ENCODE measurements at places on chromosomes 5 and 9. TPM values are rescaled to one million over a fixed set of nuclear protein-coding genes. Genes with fewer than 3 reads are reported as not detected.

The ZFAND5 gene
- 141 TPM for total RNA-seq

The MELK gene
- total RNA-seq, result 78.3 TPM

The PRR16 gene
- total RNA-seq, result not detected

The SCGB3A1 gene
- total RNA-seq, result not detected

The PCDHGA11 gene
- 0.02 TPM for total RNA-seq

The SPATA31D4 gene
- not detected for total RNA-seq

The FCN1 gene
- total RNA-seq, result not detected

The SNX30 gene
- total RNA-seq, result 4.3 TPM

The RASGEF1C gene
- total RNA-seq, result 0.11 TPM

The RORB gene
- total RNA-seq, result not detected

The ITK gene
- 0.19 TPM for total RNA-seq

The SLC1A3 gene
- not detected for total RNA-seq

The LRRC19 gene
- not detected for total RNA-seq

The DOCK8 gene
- 0.32 TPM for total RNA-seq

The ZNG1C gene
- 71.3 TPM for total RNA-seq

The SPATA31D1 gene
- total RNA-seq, result not detected

The DRD1 gene
- total RNA-seq, result 1.4 TPM

The ARL14EPL gene
- 0.07 TPM for total RNA-seq

The INSL6 gene
- total RNA-seq, result not detected

The IL7R gene
- total RNA-seq, result 0.79 TPM

The TLX3 gene
- total RNA-seq, result not detected

The SOHLH1 gene
- 0.09 TPM for total RNA-seq

The APBA1 gene
- 0.10 TPM for total RNA-seq

The CDH9 gene
- not detected for total RNA-seq

The SPATA31C2 gene
- total RNA-seq, result not detected

The LHX3 gene
- total RNA-seq, result 0.12 TPM

The CCDC183 gene
- total RNA-seq, result 0.31 TPM

The EPB41L4A gene
- 1.3 TPM for total RNA-seq

The MOB3B gene
- 8.4 TPM for total RNA-seq

The SMC5 gene
- total RNA-seq, result 14.8 TPM

The ELAVL2 gene
- total RNA-seq, result not detected

The FRMD3 gene
- total RNA-seq, result 2.7 TPM

The C7 gene
- not detected for total RNA-seq

The EXOC3 gene
- total RNA-seq, result 31.9 TPM

The KCNV2 gene
- total RNA-seq, result not detected

Data from A549 treated with CpdA at 1 μM for 4 hours (cell line).